ENCODE measurements at places on chromosomes 6 and 20. TPM values are rescaled to one million over a fixed set of nuclear protein-coding genes. Genes with fewer than 3 reads are reported as not detected.

Gene DCDC2
- 3.2 TPM for total RNA-seq

Gene ANGPT4
- total RNA-seq, result 0.01 TPM

Gene TMEM170B
- total RNA-seq, result 0.60 TPM

Gene ENPP1
- total RNA-seq, result 1.2 TPM

Gene BPIFB4
- total RNA-seq, result not detected

Gene NKAIN2
- not detected for total RNA-seq

Gene SLC22A3
- 41.5 TPM for total RNA-seq

Gene OLIG3
- total RNA-seq, result not detected

Gene SLC22A23
- 10.3 TPM for total RNA-seq

Gene TFAP2D
- not detected for total RNA-seq

Gene TPD52L1
- total RNA-seq, result 50.6 TPM

Gene PNLDC1
- total RNA-seq, result 0.06 TPM

Gene LRRN4
- total RNA-seq, result not detected

Gene SOX18
- total RNA-seq, result 1.9 TPM

Gene ETV7
- 0.14 TPM for total RNA-seq

Gene C6orf136
- 10.2 TPM for total RNA-seq

Gene BCL2L1
- total RNA-seq, result 204 TPM

Gene GTSF1L
- not detected for total RNA-seq

Gene NFATC2
- total RNA-seq, result 6.8 TPM

Gene CRISP3
- total RNA-seq, result not detected

Gene LCA5
- 1.0 TPM for total RNA-seq

Gene ZSCAN23
- not detected for total RNA-seq

Gene MKKS
- 19.7 TPM for total RNA-seq

Gene LYRM4
- total RNA-seq, result 25.7 TPM

Gene ADNP
- 38.5 TPM for total RNA-seq

Gene ELOVL2
- total RNA-seq, result 6.8 TPM

Gene CGA
- total RNA-seq, result 0.21 TPM

Gene BICRAL
- 3.0 TPM for total RNA-seq

Gene LRRC1
- total RNA-seq, result 5.1 TPM

Gene ATRN
- total RNA-seq, result 22.7 TPM

Gene SLC17A3
- 1.1 TPM for total RNA-seq

Gene TRIM31
- total RNA-seq, result 1.2 TPM

Gene C20orf202
- total RNA-seq, result not detected

Gene BTNL2
- not detected for total RNA-seq

Gene MROH8
- total RNA-seq, result 1.3 TPM

Gene CD83
- 2.0 TPM for total RNA-seq

Gene SIRPD
- not detected for total RNA-seq

Gene MYCT1
- 0.03 TPM for total RNA-seq

Gene DEFB114
- not detected for total RNA-seq

Gene HLA-DOA
- not detected for total RNA-seq

Gene RNF182
- 3.5 TPM for total RNA-seq

Gene DNAH8
- not detected for total RNA-seq

Gene PRL
- total RNA-seq, result not detected

Gene GPR63
- 0.60 TPM for total RNA-seq

Gene BIRC7
- 4.7 TPM for total RNA-seq

Gene ATAT1
- 5.9 TPM for total RNA-seq

Gene GGTLC1
- not detected for total RNA-seq

Gene MUCL3
- 0.06 TPM for total RNA-seq

Gene BPI
- not detected for total RNA-seq

Gene RSPO3
- total RNA-seq, result 91.7 TPM

Gene UNC5CL
- total RNA-seq, result 0.52 TPM

Gene TXLNB
- total RNA-seq, result not detected

Gene PTCHD4
- total RNA-seq, result not detected

Gene TMC2
- not detected for total RNA-seq

Gene ATP5F1E
- total RNA-seq, result 91.7 TPM

Gene TAF4
- 17.9 TPM for total RNA-seq

Gene ALDH8A1
- 0.16 TPM for total RNA-seq

Gene ZBTB46
- 0.66 TPM for total RNA-seq

All from A549 treated with CORT108297 at 1 μM for 4 hours (cell line).